Psoas muscle (tissue), 8 donors: ENCODE measurements at places on chromosomes 3 and 15.

DNA sequence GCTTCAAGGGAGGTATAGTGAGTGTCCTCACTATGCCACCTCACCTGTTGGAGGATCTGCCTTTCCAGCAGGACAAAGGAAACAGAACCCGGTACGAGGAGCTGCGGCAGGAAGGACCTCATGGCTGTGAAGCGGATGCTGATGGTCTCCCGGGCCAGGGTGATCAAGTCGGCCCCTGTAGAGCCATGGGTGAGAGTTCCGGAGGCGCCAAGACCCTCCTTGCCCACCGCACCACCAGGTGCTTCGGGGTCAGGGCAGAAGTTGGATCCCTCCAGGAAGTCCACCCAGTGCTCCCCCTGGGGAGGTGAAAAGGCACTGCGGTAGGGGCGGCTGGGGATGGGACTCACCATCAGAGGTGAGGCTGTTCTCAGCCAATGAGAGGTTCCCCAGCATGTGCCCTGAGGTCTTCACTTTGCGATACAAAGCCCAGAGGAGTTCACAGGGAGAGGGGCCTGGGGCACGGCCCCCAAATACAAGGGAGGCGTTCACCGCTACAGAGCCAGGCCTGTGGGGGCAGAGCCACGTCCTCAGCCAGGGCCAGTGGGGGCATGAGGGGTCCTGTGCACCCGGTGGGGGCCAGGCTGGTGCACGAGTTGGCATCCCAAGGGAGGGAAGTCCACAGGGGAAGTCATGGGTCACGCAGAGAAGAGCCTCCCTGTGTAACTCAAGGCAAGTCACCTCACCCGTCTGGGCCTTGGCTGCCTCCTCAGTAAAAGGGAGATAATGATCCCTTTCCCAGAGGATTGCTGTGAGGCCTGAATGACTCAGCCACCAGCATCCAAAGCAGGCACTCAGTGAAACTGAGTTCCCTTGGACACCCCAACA is 27.7 kb downstream of the C15orf39 start:
- DNase-seq = peak; percentile 11

DNA sequence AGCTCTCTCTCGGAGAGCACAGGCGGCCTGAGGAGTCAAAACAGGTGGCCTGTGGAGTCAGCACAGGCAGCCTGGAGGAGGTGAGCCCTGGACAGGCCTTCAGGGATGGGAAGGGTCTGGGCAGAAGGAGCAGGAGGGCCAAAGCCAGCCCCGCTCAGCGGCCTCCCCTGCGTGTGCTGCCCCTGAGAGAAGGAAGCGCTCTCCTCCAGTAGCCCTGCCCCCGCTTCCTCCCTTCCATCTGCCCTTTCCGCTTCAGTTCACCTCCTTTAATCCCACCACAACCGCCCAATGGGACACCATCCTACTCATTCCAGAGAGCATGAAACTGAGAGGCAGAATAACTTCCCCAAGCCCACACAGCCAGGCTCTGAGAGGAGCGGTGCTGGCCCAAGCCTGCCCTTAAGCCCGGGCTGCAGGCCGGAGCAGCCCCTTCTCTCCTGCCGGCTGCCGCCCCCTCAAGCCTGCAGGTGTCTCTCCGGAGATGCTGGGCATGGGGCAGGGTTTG is 3.2 kb upstream of the NR2E3 start:
- no peak for DNase-seq

- DNase-seq = no peak
These were observed 195.8 kb downstream of the CBLB start for GRCh38 chr3:105672996-105673395.

- no peak for DNase-seq
These were observed 3.8 kb upstream of the LOXL1 start for GRCh38 chr15:73922186-73923151.

GRCh38 chr3:47444103-47444502 is 31.6 kb downstream of the SCAP start:
- no peak for DNase-seq

GRCh38 chr15:99365242-99365641 is 114.0 kb downstream of the LRRC28 start:
- no peak for DNase-seq

DNA sequence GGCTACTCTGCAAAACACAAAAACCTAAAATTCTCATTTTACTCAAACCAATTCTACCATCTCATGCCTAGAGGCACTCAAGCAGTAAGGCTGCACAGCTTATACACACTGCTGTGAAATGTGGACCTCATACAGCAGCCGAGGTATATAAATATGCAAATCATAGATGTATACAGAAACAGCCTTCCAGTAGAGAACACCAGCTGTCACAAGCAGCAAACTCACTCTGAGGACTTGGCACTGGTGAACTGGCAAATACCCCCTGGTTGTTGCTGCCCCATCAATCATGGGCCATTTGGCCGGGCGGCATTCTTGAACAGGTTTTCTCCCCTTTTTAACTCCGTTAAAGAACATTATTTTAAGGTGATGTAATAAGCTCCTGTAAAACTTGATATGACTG is 378.0 kb downstream of the LSAMP start:
- DNase-seq = no peak

GRCh38 chr3:40170395-40170794 is 139.1 kb upstream of the EIF1B start:
- DNase-seq = no peak

DNA sequence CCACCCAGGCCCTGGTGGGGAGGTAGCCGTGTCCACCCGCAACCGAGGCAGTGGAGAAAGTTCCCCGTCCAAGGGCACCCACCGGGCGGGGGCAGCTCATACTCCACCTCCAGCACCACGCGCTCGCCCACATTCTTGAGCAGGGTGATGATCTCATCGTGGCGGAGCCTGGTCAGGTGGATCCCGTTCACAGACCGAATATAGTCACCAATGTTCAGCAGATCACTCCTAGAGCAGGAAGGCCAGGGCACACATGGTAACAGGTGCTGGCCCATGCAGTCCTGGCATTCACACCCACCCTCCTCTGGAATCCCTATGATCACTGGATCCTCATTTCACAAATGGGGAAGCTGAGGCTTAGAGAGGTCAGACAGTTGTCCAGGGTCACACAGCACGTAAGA is 15.8 kb downstream of the GRIP2 start:
- peak; percentile 76 for DNase-seq

- no peak for DNase-seq
These were observed 165.5 kb downstream of the MEX3B start for GRCh38 chr15:81880314-81880713.

DNA sequence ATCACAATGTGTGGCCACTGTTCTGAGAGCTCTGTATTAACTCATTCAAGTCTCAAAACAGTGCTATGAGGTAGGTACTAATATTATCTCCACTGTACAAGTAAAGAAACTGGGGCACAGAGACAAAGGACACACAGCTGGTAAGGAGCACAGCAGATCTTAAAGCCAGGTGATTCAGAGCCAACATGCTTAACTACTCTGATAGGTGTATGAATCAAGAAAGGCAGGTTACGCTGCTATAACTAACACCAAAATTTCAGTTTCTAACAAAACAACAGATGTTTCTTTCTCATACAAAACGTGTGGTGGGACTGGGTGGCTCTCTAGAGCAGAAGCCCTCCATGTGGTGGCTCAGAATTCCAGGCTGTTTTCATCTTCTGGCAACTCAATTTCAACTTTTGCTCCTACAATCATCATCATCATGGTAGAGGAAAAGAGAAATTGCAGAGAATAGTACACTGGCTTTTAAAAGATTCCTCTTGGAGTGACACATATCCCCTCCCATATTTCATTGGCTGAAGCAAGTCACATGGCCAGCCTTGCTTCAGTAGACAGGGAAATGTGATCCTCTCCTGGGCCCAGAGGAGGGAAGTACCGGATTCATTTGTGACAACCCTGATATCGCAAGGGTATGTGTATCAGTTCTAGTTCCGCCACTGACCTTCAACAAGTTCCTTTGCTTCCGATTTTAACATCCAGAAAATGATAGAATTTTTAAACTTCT is 126.2 kb upstream of the PTX3 start:
- no peak for DNase-seq

GRCh38 chr15:79811406-79812405 is 85.1 kb downstream of the MTHFS start:
- peak; percentile 54 for DNase-seq
